Fibroblast of skin of scalp (primary cell): ENCODE measurements at places on chromosomes 11 and 22.

GRCh38 chr11:115333949-115334348, 170.3 kb downstream of the CADM1 start:
- DNase-seq, result no peak

- no peak for DNase-seq
Observed at GRCh38 chr22:24736526-24737053, 37.9 kb downstream of the PIWIL3 start.

DNA sequence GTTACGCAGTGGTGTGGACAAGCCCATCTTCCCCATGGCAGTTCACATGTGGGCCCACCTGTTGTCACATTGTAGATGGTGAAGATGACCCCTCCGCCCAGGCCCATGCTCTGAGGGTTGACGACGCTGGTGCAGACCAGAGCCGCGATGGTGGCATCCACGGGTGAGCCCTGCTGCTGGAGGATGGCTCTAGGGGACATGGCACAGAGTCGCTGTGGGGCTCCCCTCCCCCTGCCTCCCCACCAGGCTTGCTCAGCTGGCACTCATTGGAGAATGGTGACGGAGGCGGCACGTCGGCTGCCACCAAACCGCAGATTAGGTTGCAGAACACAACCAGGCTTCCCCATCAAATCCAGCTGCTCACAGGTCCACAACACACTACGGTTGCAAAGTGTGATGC, 11.1 kb downstream of the GGT5 start:
- no peak for DNase-seq

- no peak for DNase-seq
Observed at GRCh38 chr11:73129198-73129597, 12.9 kb downstream of the FCHSD2 start.

GRCh38 chr22:32992821-32993220, 65.4 kb downstream of the SYN3 start:
- DNase-seq, result no peak

GRCh38 chr11:93740031-93740729, 1.1 kb downstream of the TAF1D start:
- DNase-seq, result peak; percentile 78

DNA sequence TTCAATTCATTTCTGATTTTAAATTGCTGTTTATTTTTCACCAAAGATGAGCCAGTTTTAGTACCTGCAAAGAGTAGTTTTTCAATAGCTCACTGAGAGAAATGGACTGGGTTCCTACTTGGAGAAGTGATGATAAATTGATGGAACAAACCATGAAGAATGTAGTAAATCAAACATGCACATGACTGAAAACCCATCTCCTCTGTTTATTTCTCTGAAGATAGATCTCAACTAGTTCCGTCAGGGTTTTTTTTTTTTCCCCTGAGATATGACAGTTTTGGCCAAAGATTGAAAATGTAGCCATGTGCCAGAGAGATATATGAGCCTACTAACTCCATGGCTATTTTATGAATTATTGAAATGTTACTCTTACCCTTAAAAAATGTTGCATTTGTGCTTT, 239.6 kb downstream of the DDX10 start:
- DNase-seq, result no peak
